ENCODE measurements at places on chromosomes 16 and 17.

DNA sequence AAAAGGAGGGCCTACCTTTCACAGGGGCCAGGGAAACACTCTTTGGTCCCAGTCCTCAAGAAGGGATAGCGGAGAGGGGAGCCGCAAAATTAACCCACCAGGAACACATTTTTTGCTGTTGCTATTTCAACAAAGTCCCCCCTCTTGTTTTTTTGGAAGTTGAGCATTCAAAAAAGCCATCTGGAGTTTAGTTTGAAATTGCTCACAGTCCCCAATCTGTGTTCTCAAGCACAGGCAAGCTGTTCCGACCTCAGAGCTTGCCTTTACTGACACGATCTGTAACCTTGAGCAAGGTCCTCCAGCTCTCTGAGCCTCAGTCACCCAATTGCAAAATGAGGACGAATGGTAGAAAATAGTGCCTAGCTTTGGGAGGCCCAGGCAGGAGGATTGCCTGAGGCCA lies 131.1 kb downstream of the ZNF423 start:
- DNase-seq, result no peak

- no peak for DNase-seq
These were observed 201.5 kb downstream of the IRF8 start for GRCh38 chr16:86100205-86101136.

DNA sequence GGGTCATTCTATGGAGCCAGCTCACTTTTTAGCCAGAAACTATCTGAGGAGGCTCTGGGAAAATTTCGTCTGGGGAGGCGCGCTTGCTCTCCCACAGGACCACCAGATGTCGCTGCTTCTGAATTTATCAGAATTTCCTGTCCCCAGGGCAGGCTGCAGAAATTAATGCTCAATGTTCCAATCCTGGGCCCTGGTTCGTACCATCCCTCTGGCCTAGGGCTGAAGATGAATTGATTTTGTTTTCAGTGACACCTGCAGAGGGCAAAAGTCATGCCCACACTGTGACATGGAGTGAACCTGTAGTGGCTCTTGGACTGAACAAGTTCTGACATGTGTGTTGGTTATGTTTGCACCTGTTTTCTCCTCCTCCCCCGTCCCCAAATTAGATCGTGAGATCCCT lies 482.6 kb downstream of the NPIPA7 start:
- DNase-seq, result peak; percentile 80

DNA sequence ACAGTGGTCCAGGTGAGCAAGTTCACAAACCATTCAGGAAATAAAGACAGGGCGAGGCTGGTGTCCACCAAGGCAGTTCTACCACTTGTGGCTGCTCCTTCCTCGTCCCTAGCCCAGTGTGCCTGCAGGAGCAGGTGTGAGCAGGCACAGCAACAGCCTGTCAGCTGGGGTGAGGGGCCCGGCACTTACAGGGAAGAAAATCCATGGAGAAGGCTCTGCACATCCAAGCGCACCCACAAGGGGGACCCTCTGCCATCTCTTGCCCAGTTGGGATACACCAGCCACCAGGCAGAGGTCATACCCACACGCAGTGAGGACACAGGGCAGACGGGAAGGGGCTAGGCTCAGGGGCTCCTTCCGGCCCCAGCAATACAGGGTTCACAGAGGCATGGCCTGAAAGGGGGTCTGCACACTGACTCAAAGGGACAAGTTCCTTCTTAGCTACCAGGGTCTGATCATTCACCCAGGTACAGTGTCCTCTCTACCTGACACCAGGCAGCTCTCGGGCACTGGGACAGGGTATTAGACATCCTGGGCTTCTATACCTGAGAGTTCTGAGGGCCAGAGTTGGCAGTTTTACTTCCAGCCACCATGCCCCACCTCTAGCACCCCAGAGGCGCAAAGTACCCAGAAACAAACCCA lies 27.0 kb downstream of the CDIP1 start:
- peak; percentile 78 for DNase-seq

GRCh38 chr17:46768540-46768870 lies 50.0 kb downstream of the WNT3 start:
- DNase-seq, result no peak

DNA sequence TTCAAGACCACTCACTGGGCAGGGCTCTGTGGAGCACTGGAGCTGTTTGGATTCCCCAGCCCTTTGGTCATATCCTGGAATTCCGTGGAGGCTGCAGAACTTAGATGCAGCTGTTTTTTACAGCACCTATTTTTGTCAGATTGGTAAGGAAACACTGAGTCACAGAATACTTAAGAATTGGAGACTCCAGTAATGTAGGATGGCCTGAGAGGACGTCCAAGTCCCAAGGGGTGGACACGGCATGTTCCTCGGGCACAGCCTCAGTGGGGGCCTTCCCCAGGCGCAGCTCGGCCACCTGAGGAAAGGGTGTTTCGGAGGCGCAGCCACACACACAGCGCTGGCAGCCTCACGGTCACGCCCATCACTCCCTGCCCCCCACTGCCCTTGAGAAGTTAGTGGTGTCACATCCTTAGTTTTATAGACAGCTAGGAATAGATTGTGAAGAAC lies 14.8 kb downstream of the PLD6 start:
- no peak for DNase-seq

GRCh38 chr16:82328881-82329469 lies 159.0 kb upstream of the MPHOSPH6 start:
- no peak for DNase-seq

All from neural progenitor cell (in vitro differentiated cells).